ENCODE measurements at places on chromosomes 12 and 14.

DNA sequence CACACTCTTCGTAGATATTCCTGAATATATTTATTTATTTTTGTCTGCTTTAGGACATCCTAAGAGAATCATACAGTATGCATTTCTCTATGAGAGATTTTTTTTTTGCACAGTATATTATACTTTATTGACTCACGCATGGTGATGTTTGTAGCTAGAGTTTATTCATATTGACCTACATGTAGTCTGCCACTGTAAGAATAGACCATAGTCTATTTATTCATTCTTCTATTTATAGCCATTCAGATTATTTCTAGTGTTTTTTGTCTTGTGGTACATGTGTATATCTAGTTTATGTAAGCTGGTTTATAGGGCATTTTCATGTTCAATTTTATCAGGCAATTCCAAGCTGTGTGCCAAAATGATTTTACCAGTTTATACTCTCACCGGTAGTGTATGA lies 45.2 kb downstream of the PCNX1 start:
- no peak for DNase-seq

DNA sequence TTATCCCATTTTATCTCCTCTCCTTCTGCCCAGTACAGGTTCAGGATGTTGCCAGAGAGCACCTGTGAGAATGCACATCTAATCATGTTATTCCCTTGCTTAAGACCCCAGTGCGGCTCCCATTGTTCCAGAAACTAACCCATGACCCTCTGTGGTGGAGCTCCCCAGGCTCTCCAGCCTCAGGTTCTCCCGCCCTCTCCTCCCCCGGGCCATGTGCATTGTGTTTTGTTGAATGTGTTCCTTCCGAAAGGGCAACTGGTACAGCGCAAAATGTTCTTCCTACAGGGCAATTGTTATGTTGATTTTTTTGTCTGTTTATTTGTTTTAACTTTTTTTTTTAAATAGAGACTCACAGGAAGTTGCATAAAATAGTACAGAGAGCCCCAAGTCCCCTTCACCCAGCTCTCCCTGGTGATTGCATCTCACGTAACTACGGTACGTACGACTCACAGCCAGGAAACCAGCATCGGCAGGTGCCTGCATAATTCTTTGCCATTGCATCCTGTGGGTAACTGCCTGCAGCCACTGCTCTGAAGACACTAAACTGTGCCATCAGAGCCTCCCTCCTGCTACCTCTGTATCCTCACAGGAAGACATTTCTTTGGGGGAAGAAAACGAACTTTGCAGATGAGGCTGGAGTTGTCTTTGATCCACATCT lies 31.2 kb downstream of the TMEM132C start:
- no peak for DNase-seq

DNA sequence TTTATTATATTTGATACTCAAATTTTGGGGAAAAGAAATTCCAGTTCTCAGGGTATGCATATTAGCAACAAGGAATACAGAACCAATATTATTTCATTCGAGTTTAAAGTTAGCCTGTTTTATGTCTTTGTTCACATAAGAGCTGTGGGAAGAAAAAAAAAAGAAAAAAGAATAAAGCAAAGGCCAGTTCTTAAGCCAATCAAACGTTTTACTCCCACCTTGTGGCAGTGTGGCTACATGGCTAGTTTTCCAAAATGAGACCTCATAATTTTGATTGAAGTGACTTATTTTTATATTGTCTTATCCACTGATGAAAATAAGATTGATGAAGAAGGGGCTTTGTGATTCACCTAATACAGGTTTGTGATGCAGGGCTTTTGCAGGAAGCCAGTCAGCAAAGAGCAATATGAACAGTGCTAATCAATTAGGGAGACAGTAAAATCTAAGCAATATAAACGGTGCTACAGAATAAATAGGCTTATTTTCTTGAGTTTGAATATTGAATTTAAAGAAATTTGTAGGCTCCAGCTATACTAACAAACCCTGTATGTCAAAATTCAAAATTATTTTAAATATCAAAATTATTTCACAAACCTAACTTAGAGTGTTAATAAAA lies 624.1 kb upstream of the FOXG1 start:
- DNase-seq, result no peak

GRCh38 chr12:82383930-82384552 lies 25.7 kb downstream of the METTL25 start:
- DNase-seq, result no peak

- no peak for DNase-seq
Observed at GRCh38 chr12:118633071-118633470, 256.7 kb downstream of the SUDS3 start.

DNA sequence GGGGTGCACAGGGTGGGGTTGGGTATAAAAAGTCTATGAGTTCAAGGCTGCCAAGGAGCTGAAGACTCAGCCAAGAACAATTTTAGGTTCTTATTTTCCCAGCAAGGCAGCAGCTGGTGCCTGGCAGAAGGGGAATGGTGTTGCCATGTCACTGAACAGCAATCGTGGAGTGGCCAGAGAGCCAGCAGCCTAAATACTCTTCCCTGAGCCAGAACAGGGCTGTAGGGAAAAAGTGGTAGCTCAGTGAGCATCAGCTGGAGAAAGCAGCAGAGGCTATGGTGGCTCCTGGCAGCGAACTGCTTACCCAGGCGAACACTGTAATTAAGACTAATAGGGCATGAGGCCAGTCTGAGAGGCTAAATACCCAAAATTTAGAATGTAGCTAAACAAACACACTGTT lies 334.9 kb downstream of the RMST start:
- no peak for DNase-seq

DNA sequence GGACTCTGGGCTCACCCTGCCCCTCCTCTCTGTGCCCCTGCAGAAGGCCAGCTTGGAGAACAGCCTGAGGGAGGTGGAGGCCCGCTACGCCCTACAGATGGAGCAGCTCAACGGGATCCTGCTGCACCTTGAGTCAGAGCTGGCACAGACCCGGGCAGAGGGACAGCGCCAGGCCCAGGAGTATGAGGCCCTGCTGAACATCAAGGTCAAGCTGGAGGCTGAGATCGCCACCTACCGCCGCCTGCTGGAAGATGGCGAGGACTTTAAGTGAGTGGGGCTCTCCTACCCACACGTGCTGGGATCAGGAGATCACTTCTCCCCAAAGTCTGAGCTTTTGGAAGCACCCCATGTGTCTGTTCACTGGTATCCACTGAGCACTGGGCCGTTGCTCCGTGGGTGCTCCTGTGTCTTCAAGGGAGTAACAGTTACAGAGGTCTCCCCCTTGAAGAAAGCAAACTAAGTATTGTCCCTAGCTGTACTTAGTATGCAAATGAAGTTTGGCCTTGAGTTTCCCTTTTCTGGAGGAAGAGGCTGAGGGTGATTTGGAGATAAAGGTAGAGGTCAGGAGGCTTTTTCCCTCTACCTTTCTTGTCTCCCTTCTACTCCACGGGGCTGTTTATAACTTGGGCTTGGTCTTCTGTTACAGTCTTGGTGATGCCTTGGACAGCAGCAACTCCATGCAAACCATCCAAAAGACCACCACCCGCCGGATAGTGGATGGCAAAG lies 3.3 kb downstream of the KRT18 start:
- no peak for DNase-seq

- no peak for DNase-seq
Observed at GRCh38 chr14:73465823-73466532, 7.6 kb upstream of the NUMB start.

- DNase-seq, result no peak
Observed at GRCh38 chr12:116483959-116484750, 75.0 kb upstream of the MAP1LC3B2 start.

- no peak for DNase-seq
Observed at GRCh38 chr12:49864798-49865090, 21.8 kb upstream of the BCDIN3D start.

- no peak for DNase-seq
Observed at GRCh38 chr12:13950502-13950901, 30.9 kb downstream of the GRIN2B start.

DNA sequence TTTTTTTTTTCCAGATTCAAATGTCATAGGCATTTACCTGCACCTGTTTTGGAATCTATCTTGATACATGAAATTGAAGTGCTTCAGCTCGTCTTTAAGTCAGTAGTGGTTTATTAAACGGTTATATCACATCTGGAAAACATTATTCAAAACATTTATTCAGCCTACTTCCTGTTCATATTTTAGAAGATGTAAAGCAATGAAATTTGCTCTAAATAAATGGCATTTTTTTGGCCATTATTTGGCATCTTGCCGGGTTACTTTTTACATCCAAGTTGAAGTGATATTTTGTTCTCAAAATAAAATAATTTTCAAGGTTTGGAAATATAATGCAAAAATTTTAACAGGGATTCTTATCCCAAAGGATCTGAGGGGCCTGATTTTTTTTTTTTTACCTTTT lies 103.1 kb downstream of the EML1 start:
- no peak for DNase-seq

DNA sequence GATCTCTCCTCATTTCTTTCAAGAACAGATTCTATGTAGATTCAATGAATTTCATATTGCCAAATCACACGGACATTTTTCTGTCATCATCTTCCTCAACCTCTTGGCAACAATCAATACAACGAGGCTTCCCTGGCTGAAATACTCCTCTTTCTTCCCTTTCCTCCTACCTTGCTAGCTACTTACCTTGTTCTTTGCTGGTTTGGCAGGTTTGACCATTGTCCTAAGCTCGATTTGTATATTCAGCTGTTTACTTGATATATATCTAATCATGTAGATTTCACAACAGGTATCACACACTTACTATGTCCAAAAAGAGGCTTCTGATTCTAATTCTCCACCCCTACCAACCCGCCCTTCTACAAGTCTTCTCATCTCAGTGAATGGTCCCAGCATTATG lies 23.6 kb downstream of the NDUFA12 start:
- DNase-seq, result no peak

- DNase-seq, result no peak
Observed at GRCh38 chr12:122355706-122356105, 66.8 kb downstream of the CLIP1 start.

DNA sequence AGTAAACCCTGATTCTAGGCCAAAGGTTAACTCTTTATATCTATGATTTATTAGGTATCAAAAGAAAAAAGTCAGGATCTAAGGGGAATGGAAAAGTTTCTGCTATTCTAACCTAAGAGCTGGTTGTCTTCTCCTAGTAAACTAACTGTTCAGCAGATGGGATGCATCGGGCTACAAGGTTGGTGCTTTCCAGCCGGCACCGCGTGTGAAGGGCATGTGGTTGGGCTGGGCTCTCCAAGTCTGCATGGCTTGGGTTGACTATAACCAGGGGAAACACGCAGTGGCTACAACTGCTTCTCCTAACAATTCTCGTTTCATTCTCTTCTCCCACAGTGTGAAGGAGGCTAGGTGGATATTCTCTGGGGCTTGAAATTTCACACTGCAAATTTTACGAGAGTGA lies 354.5 kb downstream of the APAF1 start:
- DNase-seq, result no peak

DNA sequence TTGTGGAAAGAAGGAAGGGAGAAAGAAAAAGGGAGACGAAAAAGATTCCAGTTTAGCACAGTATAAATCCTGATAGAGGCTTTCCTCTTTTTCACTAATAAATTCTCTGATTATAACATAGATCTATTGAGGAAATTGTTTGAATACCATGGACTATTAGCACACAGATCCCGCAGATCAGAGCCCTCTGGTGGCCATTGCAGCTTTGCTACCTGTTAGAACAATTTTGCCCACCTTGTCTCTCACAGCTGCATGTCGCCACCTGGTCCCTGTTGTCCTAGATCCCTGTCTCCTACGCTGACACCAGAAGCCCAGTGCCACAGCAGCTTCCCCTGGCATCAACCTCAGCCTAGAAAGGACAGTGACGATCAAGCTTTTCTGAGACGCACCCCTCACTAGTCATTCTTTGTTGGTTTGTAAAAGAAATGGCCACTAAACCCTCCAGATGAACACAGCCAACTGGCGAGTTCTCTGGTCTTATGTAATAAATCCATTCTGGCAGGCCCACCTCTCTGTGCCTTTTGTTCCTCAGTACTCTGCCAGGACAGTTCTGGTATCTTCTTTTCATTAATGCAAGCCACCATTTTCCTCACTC lies 9.9 kb downstream of the GPHB5 start:
- no peak for DNase-seq

GRCh38 chr12:14668591-14668990 lies 27.8 kb downstream of the GUCY2C start:
- no peak for DNase-seq

DNA sequence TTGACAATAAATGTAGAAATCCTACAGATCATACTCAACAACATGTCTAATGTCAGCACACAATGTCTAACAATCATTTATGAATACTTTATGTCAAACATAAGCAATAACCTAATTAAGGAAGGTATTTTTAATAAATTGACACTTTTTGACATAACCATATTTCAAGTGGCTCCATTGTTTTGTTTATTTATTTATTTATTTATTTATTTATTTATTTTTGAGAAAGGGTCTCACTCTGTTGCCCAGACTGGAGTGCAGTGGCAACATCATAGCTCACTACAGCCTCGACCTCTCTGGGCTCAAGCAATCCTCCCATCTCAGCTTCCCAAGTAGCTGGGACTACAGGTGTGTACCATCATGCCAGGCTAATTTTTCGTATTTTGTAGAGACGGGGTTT lies 267.6 kb upstream of the BTG1 start:
- DNase-seq, result no peak

- no peak for DNase-seq
Observed at GRCh38 chr12:57213763-57214397, 2.7 kb upstream of the NXPH4 start.

DNA sequence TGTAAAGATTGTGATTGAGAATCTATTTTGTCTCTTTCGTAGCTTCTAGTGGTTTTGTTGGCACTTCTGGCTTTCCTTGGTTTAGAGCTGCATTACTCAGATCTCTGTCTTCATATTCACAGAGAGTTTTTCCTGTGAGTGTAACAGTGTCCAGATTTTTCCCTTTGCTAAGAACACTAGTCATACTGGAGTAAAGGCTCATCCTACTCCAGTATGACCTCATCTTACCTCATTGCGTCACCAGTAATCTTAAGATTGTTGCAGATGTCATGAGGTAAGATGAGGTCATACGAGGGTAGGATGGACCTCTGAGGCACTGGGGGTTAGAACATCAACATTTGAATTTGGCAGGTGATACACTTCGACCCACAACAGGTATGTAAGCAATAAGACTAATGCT lies 461.2 kb downstream of the FLRT2 start:
- no peak for DNase-seq

- DNase-seq, result no peak
Observed at GRCh38 chr12:55258303-55258702, 13.9 kb downstream of the OR6C74 start.

- DNase-seq, result peak; percentile 8
Observed at GRCh38 chr12:99600388-99600787, 47.2 kb upstream of the GARIN6 start.

- DNase-seq, result peak; percentile 87
Observed at GRCh38 chr14:28761438-28762291, 4.9 kb upstream of the FOXG1 start.

GRCh38 chr12:47712171-47712570 lies 6.3 kb upstream of the RPAP3 start:
- DNase-seq, result no peak

GRCh38 chr12:103312742-103313354 lies 182.9 kb downstream of the C12orf42 start:
- no peak for DNase-seq

GRCh38 chr14:61494018-61494417 lies 172.6 kb downstream of the PRKCH start:
- no peak for DNase-seq

All from NCI-H187 (cell line).